ENCODE measurements at places on chromosomes 13 and 19.

DNA sequence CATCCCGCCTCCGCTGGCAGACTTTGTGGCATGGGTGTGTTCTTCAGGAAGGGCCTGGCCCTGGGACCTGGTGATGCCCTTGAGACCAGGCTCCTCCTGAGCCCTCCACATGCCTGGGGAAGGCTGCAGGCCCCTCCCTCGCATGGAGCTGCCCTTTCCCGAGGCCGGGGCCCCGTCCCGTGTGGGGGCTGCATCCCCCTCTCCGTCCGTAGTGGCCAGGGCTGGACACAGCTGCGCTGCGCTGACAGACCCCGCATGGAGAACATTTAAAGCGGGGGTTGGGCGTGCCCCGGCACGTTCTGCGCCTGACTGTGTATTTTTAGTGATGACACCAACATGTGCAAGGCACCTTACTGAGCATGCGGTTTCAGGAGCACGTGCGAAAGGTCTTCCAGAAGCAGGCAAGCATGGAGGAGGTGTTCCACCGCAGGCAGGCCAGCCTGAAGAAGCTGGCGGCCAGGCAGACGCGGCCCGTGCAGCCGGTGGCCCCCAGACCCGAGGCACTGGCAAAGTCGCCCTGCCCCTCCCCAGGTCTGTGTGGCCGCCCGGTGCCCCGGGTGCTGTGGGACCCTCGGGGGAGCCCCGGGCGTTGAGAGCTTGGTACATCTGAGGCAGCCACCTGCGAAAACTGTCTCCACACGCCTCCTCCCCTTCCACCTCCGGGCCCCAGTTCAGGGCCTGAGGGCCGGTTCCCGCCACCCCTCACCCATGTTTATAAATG is 28.8 kb upstream of the F7 start:
- DNase-seq, result no peak

DNA sequence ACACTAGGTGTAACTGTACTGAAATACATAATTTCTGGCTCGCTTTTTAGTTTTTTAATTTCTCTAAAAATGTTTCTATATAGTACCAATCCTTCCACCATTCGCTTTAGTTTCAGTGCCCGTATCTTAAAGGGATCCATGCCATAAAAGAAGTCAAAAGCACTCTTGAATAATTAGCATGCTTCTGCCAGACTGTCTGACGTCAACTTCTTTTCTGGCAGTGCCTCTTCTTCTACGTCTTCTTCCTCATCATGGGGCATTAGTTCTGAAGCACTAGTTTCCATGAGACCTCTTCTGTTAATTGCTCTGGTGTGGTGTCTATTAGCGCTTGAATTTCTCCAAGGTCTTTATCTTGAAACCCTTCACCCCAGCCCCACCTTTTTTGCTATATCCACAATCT is 93.8 kb upstream of the DOCK9 start:
- DNase-seq, result no peak

GRCh38 chr19:39506944-39507714 is 7.8 kb upstream of the SELENOV start:
- DNase-seq, result no peak

GRCh38 chr19:56885173-56885985 is 44.9 kb upstream of the PEG3 start:
- no peak for DNase-seq

DNA sequence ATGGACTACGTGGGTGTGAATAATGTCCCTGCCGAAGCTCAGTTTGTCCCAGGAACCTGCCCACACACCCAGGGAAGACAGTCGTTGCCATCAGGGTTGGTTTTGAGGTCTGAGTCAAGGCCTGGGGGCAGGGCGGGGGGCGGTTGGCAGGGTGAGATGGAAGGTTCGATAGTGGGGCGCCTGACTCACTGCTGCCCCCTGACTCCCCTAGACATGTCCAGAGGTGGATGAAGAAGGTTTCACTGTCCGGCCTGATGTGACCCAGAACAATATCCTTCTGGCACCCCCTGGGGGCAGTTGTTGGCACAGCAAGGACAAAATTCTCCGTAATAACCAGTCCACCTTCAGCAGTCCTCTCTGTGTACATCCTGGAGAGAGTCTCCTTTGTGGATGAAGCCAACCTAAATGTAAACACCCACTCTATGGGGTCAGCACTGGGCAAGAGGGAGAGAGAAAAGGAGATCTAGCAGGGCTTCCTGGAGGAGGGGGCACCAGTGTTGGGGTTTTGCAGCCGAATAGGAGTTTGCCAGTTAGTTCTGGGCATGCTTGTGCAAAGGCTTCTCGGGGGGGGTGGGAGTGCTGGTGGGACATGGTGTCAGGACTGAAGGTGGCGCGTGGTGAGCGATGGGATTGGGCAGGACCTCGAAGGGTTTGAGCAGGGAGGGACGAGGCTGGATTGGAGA is 19.6 kb upstream of the B3GNT3 start:
- no peak for DNase-seq

DNA sequence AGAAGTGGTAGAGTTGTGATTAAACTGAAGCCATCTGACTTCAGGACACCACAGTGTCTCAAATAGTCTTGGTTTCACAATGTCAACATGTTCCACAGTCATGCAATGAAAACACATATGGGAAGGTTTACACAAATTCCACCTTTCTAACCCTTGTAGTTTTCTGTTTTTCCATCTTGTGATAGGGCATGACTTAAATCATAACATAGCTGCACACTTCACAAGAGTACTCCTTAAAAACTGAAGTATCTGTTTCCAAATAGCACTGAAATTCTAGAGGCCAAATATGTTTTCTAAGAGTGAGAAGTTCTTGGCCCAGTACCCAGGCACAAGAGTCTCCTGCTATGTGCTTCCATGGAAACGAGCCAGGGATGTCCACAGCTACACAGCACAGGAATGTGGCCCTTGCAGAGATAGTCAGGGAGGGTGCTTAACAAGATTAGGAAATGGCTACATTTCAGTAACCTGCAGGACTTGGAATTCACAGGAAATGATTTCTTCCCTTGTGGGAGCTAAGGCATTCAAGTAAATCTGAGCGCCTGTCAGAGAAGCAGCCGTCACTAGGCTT is 269.1 kb downstream of the NDFIP2 start:
- peak; percentile 75 for DNase-seq

DNA sequence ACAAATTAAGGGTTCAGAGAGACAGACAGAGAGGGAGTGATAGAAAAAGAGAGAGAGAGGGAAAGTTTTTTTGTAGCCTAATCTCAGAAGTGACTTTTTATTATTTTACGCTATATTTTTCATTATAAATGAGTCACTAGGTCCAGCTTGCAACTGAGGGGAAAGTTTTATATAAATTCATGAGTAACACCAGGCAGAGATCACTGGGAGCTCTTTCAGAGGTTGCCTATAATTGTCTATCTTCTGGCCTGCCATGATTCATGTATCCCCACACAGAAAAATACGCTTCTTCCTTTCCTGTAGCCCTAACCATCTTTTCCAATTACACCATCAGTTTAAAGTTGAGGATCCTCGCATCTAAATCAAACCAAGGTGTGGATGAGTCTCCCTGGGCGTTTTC is 467.9 kb downstream of the SLITRK1 start:
- DNase-seq, result no peak

DNA sequence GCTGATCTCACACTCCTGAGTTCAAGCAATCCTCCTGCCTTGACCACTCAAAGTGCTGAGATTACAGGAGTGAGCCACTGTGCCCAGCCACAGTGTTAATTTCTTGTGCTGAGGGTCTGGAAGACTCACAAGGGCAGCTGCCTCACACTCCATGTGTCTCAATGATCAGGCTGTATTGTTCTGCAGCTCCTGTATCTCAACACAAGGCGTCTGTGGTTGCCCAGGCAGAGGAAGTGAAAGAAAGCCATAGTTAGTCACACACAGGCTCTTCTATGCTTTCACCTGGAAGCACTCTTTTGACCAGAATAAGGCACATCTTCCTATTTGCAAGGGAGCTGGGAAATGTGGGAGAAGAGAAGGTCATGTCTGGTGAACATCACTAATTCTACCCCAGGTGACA is 107.3 kb upstream of the ZNF507 start:
- no peak for DNase-seq

GRCh38 chr13:68176475-68176874 is 946.3 kb upstream of the PCDH9 start:
- DNase-seq, result no peak

GRCh38 chr13:45299194-45299593 is 41.8 kb downstream of the TPT1 start:
- DNase-seq, result no peak

DNA sequence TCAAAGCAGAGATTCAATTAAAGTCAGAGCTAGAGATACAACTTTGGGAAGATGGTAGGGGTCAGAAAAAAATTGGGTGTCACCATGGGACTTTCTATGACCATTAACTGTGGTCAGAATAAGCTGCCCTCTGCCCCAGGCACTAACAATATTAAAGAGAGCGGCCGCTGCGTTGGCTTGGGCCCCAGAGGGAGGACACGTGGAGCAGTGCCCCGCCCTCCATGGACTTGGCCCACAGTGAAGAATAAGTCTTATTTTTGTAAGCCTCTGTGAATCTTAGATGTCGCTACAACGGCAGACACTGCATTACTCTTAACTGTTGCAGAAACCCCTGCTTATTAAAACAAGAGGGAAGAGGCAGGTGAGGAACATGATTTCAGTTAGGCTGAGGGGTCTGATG is 172.7 kb downstream of the UQCRFS1 start:
- no peak for DNase-seq

GRCh38 chr13:83876546-83876945 is 5.7 kb downstream of the SLITRK1 start:
- DNase-seq, result no peak

DNA sequence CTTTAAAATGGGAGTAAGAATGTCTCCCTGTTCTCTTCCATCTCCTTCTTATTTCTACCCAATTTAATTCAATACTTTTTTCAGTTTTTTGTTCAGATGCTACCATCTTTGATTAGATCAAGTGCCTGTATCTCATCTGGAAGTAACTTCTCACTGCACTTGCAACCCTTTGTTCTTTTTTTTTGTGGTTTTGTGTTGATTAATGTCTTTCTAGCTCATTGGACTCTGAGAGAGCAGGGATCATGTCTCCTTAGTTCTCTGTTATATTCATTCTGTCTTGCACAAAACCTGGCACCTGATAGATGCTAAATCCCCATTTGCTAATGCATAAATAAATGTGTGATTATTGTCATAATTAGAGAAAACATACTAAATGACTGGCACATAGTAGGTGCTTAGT is 834 bp upstream of the ITGBL1 start:
- DNase-seq, result no peak

GRCh38 chr19:49133621-49134454 is 14.5 kb downstream of the PPFIA3 start:
- no peak for DNase-seq

- DNase-seq, result peak; percentile 83
These were observed 7.2 kb downstream of the GAS6 start for GRCh38 chr13:113856716-113857065.

DNA sequence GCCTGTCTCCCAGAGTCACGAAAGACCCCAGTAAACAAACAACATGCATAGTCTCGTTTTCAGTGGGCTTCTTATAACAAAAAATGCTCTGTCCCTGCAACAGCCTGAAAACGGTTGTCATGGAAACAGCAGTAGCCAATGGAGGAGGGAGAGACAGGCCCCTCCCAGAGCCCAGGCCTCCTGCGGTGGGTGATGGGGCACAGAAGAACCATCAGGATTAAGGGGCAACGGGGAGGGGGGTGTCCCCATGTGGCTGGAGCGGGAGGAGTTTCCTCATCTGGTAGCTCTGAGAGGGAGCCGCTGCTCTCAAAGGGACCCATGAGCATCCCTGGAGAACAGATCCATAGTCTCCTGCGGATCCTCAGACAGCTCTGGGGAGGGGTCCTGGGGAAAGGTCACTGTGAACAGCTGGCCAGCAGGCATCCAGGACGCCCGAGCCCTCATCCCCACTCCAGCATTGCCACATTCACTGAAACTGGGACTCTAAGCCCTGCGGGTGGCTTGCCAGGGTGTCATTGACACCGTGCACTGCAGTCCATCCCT is 37.5 kb upstream of the PNMA8B start:
- DNase-seq, result no peak

DNA sequence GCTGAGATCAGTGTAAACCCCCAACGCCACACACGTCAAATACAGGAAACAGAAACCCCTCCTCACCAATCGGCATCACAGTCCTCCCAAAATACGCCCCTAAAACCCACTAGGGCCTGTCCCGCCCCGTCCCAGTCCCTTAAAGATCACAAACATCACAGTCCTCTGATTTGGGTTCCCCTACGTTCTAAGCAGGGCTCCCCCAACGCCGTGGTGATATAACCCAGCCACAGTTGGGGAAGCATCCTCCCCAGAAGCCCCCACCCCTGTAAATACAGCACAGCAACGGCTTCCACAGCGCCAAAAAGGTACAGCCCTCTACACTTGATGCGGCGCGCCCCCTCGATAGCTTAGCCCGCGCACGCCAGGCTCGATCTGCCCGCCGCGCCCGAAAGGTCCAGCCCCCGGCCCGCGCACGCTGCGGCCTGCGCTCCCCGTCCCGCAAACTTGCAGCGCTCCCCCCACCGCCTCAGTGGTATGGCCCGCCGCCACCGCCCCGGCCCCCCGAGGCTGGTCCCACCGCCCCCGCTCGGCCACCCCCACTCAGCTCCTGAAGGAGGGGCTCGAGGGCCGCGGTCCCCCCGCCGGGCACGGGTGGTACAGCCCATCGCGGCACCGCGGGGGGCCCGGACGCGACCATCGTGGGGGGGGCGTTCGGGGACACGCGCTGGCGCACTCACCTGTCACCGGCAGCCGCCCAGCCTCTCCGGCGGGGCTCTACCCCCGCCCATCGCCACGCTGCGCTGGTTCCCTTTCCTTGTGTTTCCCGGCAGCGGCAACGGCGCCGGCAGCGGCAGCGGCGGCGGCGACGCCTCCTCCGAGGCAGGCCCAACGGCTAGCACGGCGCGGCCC is at the start of gene AKT2:
AKT2 (minus strand) TSS at position 845 of the 852 bp plus-strand sequence. CDS start 20,078 bp downstream, outside the sequence.
- no peak for DNase-seq

DNA sequence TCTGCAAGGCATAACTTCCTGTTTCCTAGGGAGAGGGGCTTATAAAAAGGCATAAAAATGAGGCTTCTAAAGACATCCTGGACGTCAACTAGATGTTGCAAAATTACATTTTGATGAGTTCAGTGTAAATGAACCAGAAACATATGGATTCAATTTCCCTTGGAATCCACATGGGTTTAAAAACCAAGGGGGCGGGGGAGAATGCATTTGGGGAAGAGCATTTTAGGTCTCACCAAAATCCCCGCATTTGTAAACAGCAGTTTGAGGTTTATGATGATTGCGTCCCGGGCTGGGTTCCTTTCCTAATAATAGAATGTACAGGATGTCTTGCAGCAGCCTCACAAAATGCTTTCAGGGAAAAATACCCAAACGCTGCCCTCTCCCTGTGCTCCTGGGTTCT is 407.8 kb downstream of the ZNF536 start:
- no peak for DNase-seq

GRCh38 chr13:101514695-101515275 is 62.3 kb downstream of the ITGBL1 start:
- DNase-seq, result peak; percentile 35

DNA sequence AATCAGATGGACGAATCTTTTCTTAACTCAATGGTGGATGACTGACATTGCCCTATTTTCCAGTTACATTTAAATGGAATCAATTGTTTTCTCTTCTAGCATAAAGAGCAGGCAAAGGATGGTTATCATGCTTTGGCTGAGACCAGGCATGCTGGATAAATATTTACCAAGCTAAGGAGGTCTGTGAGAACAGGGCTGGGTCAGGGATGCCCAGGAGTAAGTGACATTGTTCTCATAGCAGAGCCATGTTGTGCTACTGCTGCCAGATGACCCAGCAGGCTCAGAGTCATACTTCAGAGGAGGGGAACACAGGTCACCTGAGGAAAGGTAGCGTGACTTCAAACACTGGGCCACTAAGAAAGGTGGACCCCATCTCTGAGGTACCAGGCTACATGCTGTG is 116.0 kb upstream of the RNF113B start:
- no peak for DNase-seq

- DNase-seq, result no peak
These were observed 53.7 kb downstream of the ATP7B start for GRCh38 chr13:51957377-51958216.

- no peak for DNase-seq
These were observed 235.2 kb downstream of the KLF5 start for GRCh38 chr13:73293913-73294523.
